Activated CD4-positive, alpha-beta T cell treated with anti-CD3 and anti-CD28 coated beads, Interleukin-2, amount 50 U/mL, for 1 hour (primary cell): ENCODE measurements at places on chromosomes 2 and 18.

DNA sequence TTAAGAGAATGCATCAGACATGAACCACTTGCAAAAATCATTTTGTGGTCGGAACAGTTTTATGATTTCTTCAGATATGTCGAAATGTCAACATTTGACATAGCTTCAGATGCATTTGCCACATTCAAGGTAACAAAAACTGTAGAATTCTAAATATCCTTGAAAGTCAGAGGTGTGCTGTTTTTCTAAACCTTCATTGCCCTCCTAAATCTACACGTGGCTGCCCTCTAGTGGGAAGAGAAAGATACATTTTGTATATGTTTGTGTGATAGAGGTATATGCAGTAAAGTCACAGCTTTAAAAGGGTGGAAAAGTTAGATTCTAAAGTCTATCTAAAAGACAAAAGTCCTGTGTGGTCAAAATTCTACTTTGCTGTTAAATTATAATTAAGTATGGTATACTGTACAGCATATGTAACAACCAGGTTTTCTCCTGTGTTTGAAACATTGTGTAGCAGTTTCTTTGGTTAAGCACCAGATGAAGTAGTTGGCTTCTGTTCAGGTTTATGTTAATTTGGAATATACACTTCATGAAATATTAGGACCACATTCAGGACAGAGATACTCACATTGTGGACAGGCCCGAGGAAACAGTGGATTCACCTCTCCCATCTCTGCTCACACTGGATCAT, 65.9 kb upstream of the ITM2C start:
- peak; percentile 29 for DNase-seq

- no peak for DNase-seq
These were observed 344.8 kb downstream of the MTX2 start for GRCh38 chr2:176614049-176614448.

DNA sequence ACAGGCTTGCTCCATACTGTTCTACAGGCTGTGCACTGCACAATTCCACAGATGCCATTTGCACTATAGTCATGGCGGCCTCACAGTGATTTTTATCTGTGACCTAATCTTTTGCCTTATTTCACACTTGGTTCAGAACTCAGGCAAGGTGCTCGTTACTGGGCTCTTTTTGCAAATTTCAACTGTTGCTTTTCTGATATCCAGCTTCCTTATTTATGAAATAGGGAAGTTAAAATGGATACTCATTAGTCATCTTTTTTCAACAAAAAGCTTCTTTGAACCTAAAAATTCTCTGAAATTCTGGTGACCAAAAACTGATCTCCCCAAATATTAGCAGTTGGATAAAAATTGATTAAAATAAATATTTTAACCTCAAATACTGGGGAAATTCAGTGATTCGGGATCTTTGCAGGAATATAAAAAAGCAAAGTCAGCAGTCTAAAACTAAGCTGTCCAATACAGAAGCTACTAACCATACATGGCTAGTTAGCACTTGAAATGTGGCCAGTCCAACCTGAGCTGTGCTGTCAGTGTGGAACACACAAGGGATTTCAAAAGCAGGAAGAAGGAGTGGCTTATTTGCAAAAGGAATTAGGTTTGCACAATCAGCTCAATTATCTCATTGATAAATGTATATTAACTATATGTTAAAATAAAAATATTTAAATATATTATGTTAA, 134.4 kb downstream of the COL4A4 start:
- DNase-seq, result no peak

DNA sequence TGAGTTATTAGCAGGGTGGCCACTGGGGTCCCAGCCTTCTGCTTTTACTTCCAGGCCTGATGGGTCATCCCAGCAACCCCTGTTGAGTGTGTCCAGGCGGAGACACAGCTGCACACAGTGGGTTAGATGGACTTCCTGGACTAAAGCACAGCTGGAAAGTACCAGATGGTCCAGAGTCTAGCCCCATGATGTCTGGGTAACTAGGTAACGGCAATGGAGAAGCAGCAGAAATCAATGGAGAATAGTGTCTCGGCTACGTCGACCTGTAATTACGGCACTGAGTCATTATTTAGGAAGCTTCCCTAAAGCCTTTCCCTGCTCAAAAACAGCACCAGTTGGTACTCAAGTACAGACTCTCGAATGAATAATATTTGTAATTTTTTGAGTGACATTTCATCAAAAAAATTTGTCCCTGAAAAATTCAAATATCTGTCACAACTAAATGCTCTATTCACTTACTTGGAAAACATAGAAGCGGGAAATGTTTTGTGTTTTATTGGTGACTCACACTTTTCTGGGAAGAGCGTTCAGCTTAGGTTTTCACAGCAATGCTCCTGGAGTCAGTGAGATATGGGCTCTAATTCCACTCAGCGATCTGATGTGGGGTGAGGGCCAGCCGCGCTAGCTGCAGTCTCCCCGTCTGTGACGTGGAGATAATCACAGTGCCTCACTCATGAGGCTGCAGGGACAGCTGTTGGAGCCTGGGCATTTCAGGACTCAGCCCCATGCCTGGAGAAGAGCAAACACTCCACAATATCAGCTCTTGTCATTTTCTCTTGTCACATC, 16.2 kb upstream of the ARL4C start:
- no peak for DNase-seq

GRCh38 chr18:7206217-7206616, 24.7 kb upstream of the LRRC30 start:
- DNase-seq, result no peak
